Gastrocnemius medialis (tissue), 4 donors: ENCODE measurements at places on chromosomes 11 and 22.

DNA sequence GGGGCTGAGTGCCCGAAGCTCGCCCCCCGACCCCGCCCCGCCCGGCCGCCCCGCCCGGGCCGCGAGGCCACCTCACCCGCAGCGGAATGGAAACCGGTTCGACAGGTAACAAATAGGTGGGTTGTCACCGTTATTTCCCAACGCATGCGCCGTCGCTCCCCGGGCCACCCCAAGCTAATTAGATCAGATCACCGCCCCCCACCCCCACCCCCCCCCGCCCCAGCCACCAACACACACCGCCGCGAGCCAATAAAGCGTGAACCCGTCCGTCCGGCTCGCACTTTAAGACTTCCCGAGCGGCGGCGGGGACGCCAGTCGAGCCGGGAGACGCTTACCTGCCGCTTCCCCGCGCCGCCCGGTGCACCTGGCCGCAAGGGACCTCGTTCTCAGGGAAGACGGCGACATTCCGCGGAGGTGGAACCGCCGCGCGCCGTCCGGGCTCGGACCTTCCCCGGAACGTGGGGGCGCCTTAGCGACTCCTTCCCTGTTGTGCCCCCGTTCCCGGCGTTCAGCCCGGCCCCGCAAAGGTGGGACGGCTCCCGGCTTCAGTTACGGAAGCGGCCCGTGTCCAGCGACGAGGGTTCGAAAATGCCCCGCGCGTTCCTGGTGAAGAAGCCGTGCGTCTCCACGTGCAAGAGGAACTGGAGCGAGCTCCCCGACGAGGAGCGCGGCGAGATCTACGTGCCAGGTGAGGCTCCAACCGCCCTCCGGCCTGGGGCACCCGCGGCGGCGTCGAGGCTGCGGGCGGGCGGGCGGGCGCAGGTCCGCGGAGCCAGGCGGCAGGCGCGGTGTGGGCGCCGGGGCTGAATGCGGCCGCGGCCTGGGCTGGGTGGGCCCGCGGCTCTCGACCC is at the start of gene OVOL1:
Gene OVOL1, plus strand, starts transcription at position 278 of the 851 bp plus-strand sequence. Its CDS starts 311 bp downstream, at position 589.
- peaks cover 4% of the 10 kb centered on the region for H3K4me1 ChIP-seq
- DNase-seq = no peak
- peaks cover 23% of the 10 kb centered on the region for H3K27me3 ChIP-seq
- no peak within 1 kb of the TSS for H3K27ac ChIP-seq

- H3K4me3 ChIP-seq = peak overlapping the region; percentile 90
- peak overlapping the region; percentile 93 for H3K27ac ChIP-seq
- no peaks in the 10 kb centered on the region for H3K27me3 ChIP-seq
These were observed 1.4 kb upstream of the GGA1 start for GRCh38 chr22:37607010-37607934.

DNA sequence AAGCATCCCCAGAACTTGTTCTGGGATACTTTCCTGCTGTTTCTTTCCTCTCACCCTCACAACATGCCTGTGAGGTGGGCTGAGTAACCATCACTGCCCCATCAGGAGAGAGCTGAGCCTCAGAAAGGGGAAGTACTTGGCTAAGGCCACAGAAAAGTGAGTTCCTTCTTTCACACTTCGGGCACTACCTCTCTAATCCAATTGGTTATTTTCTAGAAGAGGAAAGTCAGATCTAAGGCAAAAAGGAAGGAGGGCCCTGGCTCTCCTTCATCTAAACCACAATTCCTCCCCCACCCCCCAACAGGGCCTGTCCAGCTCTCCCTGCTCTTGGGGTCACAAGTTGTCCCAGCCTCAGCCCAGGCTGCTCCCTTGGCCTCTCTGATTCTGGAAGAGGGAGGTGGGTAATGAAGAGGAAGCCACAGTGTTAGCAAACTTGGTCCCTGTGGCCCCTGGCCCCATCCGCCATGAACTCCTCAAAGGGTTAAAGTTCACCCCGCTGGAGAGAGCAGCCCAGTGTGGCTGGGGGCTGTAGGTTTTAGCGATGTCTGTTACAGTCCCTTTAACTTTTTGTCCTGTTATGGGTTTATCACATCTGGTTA is 34.0 kb downstream of the SLC22A12 start:
- no peak overlapping the region for H3K27ac ChIP-seq
- DNase-seq = no peak
- H3K36me3 ChIP-seq = no peaks in the 10 kb centered on the region

- no peaks in the 10 kb centered on the region for H3K27me3 ChIP-seq
- H3K4me3 ChIP-seq = no peak overlapping the region
- no peaks in the 10 kb centered on the region for H3K36me3 ChIP-seq
- peaks cover 29% of the 10 kb centered on the region for H3K4me1 ChIP-seq
- DNase-seq = no peak
These were observed 162.5 kb downstream of the ETS1 start for GRCh38 chr11:128424851-128425285.

DNA sequence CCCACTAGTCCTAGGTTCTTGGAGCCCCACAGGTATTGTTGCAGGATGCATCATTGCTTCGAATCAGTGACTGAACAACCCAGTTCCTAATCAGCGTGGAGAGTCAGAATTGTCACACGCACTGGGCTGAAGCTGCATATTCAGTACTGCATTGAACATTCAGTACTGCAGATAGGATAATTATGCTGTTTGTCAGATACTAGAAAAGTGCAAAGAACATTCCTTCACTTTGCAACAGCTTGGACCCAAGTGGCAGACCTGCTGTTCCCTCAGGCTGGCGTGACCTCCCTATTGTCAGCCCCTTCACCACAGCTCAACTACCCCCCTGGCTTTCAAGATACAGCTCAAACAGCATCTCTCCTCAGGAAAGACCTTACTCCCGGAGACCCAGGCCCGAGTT is 27.6 kb downstream of the NF2 start:
- no peaks in the 10 kb centered on the region for H3K27me3 ChIP-seq
- H3K4me3 ChIP-seq = no peak overlapping the region
- DNase-seq = no peak
- H3K36me3 ChIP-seq = no peaks in the 10 kb centered on the region
- H3K4me1 ChIP-seq = no peaks in the 10 kb centered on the region

DNA sequence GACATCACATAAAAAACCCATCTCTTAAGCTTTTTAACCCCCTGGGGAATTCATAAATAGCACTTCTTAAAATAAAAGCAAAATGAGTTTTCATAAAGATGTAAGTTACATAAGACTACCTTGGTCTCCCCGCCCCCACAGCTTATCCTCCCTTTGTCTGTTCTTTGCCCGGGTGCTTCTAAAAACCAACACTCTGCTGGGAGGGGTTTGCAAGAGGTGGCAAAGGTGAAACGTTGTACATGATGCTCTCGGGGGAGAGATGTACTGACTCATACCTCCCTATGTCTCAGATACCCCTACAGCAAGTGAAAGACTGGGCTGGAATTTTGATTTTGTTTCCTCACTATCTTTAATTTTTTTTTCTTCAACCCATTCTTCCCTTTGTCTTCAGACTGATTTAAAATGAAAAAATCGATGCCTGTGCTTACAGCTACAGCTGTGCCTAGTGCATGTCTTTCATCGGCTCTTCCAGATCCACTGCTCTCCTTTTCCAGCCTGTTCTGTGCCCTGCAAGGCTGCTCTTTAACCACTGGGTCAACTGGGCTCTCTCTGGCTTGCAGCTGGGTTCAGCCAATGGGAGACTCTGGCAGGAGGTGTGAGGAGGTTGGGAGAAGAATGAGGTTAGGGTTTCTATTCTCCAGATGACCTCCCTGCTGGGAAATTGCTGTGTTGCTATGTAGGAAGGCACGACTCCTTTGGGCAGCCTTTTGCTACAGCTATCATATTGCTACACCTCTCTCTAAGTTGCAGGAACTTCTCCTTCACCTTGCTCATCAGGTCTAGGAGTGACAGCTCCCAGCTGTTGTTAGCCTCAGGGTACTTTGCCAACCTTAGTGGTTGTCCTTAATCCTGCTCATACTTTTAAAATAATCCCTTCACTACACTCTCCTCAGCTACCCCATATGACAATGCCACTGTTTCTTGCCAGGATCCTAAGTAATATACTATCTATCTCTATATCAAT is 266.5 kb downstream of the TENM4 start:
- no peaks in the 10 kb centered on the region for H3K27me3 ChIP-seq
- H3K36me3 ChIP-seq = no peaks in the 10 kb centered on the region
- H3K4me3 ChIP-seq = no peak overlapping the region
- no peak for DNase-seq
- H3K27ac ChIP-seq = no peak overlapping the region

DNA sequence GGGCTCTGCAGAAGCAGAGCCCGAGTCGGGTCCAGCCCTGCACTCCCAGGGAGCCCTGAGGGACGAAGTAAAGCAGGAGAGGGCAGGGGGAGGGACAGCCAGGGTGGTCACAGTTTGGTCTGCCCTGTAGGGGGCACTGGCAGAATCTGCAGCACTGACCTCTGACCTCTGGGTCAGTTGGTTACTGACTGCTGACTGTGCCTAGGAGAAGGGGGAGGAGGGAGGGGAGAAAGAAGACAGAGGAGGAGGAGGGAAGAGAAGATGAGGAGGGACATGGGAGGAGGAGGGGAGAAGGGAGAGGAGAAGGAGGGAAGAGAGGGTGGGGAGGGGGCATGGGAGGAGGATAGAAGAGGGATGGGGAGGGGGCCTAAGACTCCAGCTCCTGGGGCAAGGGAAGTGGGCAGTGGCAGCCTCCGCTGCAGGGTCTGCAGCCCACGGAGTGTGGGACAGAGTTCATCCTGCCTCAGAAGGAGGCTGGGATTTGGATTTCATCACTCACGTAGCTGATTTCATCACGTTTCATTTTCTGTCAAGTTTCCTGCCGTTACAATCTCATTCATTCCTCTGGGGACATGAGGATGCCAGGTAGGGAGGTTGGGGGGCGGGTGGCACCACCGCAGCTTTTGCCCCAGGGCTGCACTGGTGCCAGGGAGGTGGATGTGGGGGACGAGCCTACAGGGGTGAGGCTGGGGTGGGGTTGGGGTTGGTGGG is 55.2 kb downstream of the FLRT1 start:
- no peaks in the 10 kb centered on the region for H3K27me3 ChIP-seq
- H3K27ac ChIP-seq = no peak overlapping the region
- DNase-seq = no peak
- no peaks in the 10 kb centered on the region for H3K36me3 ChIP-seq

- no peaks in the 10 kb centered on the region for H3K4me1 ChIP-seq
- peak; percentile 39 for DNase-seq
- no peak overlapping the region for H3K27ac ChIP-seq
- no peak overlapping the region for H3K4me3 ChIP-seq
These were observed 26.3 kb upstream of the MN1 start for GRCh38 chr22:27827604-27828587.
